HCEC 1CT (cell line): ENCODE measurements at places on chromosomes 16 and 17.

GRCh38 chr16:62977876-62978275 is 941.6 kb upstream of the CDH8 start:
- DNase-seq: no peak

DNA sequence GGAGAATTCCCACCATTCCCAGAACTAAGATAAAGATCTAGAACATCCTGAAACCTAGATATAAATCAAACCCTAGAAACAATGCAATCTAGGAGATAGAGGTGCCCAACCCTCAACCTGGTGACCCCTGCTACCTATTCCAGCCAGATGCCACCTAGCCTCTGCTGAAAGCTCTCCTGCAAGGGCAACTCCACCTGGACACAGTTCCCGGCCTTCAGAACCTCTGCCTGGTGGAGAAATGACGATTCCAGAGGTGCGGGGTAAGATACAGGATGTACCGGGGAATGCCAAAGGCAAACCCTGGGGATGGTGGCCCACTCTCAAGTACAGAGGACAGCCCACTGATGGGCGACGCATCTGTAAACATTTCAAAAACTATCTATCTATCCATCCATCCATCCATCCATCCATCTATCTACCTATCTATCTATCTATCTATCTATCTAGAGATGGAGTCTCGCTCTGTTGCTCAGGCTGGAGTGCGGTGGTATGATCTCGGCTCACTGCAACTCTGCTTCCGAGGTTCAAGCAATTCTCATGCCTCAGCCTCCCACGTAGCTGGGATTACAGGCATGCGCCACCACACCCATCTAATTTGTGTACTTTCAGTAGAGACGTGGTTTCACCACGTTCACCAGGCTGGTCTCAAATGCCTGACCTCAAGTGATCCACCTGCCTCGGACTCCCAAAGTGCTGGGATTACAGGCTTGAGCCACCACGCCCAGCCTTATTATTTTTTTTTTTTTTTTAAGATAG is 19.0 kb downstream of the MEAK7 start:
- no peak for DNase-seq

DNA sequence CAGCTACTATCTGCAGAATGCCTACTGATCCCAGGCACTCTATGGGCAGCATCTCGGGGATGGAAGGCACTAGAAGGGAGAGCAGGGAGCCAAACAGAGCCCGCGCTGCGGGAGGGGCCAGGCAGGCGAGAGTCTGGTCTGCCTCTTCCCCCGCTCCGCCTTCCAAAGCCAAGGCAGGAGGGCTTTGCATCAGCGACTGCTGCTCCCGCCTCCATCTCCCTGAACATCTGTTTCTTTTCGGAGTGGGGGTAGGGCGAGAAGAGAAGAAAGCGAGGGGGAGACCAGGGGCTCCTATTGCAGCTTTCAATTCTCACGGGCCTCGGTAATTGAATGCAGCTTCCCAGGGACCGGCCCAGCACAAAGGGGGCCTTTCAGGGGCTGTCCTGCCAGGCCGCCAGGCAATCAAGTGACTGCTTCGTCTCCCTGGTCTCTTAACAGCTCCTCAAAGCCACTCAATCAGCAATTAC is 31.4 kb upstream of the CDC42EP4 start:
- DNase-seq: peak; percentile 72

- DNase-seq: no peak
These were observed 374.3 kb upstream of the XYLT1 start for GRCh38 chr16:17845031-17845430.

DNA sequence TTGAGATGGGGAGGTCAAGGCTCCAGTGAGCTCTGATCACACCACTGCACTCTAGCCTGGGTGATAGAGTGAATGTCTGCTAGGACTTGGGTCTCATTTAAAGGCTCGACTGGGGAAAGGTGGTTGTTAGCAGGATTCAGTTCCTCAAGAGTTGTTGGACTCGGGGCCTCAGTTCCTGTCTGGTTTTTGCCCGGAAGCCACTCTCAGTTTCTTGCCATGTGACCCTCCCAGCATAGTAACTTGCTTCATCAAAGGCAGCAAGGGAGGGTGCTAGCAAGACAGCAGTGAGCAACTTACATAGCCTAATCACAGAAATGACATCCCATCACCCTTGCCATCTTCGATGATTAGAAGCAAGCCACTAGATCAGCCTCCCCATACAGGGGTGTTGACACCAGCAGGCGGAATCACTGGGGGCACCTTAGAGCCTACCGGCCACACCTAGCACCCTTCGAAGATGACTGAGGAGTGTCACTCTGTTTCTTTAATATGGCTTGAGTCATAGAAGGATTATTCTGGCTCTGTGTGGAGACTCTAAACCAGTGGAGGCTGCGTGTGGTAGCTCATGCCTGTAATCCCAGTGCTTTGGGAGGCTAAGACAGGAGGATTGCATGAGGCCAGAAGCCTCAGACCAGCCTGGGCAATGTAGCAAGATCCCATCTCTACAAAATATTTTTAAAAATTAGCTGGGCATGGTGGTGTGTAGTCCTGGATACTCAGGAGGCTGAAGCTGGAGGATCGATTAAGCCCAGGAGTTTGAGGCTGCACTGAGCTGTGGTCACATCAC is 13.2 kb upstream of the SCNN1B start:
- DNase-seq: no peak

DNA sequence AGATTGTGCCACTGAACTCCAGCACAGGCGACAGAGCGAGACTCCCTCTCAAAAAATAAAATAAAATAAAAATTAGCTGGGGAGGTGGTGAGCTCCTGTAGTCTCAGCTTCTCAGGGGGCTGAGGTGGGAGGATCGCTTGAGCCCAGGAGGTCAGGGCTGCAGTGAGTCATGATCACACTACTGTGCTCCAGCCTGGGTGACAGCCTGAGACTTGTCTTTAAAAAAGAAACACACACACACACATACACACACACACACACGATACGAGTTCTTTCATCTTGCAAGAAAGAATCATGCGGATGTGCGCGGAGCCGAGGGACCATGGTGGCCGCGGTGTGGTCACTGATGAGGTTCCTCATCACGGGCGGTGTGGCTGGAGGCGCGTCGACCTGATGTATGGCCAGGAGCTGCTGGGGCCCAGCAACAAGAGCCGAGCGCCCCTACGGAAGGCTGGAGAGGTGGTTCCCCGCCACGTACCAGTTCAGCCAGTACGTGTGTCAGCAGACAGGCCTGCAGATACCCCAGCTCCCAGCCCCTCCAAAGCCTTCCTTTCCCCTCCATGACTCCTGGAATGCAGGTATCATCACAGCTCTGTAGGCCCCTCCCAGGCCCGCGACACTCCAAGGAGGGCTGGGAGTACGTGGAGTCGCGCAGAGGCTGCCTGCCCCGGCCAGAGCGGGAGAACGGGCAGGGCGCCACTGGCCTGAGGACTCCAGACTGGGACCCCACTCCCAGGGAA is 20.7 kb downstream of the NXN start:
- DNase-seq: no peak

DNA sequence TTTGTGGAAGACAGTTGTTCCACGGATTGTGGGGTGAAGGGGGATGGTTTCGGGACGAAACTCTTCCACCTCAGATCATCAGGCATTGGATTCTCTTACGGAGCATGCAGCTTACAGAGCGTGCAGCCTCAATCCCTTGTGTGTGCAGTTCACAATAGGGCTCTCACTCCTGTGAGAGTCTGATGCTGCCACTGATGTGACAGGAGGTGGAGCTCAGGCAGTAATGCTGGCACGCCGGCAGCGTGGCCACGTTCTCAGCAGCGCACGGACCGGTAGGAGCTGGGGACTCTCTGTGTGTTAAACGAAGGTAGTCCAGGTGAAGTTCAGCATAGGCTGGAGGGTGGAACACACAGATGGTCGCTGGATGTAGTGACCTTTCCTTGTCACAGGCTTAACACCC is 37.8 kb downstream of the SEC14L1 start:
- DNase-seq: no peak

DNA sequence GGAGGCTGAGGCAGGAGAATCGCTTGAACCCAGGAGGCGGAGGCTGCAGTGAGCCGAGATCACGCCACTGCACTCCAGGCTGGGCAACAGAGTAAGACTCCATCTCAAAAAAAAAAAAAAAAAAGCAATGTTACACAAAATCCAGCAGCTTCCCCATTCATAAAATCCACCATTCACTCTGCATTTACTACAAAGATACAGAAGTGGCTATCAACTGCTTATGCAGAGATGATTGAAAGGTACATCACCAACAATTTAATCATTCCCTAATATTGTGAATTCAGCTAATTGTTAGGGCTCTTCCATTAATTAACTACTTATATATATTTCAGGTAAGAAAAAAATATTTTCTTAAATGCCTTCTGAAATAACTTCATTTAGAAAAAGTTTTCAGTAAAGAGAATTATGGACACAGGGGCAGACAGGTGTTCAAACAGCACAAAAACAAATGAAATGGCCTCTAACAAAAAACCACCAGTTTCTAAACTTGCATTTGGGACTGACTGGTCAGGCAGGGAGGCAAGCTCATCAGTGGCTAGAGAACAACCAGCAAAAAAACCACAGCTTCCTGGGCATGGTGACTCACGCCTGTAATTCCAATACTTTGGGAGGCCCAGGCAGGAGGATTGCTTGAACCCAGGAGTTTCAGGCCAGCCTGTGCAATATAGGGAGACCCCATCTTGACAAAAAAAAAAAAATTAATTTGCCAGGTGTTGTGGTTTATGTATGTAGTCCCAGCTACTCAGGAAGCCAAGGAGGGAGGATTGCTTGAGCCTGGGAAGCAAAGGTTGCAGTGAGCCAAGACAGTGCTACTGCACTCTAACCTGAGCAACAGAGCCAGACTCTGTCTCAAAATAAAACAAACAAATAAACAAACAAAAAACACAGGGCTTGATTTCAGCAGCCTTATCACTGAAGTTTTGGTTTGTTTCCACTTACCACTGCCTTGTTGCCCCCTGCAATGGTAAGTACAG is 26.3 kb downstream of the ERN1 start:
- peak; percentile 69 for DNase-seq

DNA sequence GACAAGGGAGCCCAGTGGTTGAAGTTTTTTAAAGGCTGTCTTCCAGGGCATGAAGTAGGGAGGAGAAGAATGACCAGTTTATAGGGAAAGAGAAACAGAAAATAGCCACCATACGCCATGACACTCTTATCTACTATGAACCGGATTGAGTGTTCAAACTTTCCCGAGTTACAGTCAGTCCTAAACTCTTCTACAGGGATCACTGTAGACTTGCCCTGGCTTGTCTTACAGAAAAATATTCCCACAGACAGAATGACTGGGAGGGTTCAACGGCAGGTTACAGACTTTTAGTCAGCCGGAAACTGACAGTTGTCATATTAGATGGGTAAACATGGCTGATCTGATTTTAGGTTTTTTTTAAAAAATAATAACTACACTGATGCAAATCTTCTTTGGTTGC is 662.5 kb upstream of the SOX9 start:
- no peak for DNase-seq

DNA sequence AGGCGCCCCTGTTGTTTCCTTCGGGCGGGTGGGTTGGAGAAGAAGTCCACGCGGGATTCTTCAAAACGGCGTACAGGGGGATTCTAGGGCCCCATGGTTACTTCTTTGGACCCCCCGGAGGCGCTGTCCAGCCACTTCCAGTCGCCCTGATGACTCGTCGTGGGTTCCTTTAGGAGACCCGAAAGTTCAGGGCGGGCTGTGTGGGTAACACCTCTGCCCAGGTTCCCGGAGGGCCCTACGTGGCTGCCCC is 716 bp upstream of the HIC1 start:
- no peak for DNase-seq

DNA sequence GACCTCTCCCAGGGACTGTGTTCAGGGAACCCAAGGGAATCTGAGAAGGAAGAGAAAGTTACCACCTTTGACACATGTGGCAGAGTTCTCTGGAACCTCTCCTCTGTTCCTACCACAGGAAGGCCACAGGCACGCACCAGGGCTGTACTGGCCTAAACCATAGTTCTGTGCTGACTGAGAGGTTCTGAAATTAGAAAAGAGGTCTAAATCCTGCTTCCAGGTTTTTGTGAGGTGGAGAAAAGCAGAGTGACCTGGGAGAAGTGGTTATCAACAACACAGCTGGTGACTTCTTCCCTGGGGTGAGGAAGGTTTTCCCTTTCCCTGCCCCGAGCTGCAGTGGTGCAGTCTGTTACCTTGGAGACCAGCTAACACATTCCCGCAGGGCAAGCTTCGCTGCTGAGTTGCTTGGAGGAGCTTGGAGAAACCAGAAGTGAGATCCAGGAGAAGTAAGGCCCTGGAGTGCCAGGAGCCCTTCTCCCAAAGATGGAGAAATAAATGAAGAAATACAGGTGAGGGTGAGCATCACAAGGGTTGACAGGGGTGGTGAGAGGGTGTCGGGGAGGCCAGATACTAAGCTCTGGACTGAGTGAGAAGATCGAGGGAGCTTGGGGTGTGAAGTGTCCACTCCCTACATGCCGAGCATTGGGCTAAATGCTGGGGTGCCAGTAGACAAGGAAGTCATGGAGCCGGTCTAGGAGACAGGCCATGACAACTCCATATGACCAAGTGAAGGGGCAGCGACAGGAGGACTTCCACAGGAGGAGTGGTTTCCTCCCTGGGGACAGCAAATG is at the start of gene VWA3A:
Gene VWA3A, plus strand, starts transcription at position 399 of the 791 bp plus-strand sequence. Its CDS starts 97 bp downstream, at position 496.
- peak; percentile 14 for DNase-seq

DNA sequence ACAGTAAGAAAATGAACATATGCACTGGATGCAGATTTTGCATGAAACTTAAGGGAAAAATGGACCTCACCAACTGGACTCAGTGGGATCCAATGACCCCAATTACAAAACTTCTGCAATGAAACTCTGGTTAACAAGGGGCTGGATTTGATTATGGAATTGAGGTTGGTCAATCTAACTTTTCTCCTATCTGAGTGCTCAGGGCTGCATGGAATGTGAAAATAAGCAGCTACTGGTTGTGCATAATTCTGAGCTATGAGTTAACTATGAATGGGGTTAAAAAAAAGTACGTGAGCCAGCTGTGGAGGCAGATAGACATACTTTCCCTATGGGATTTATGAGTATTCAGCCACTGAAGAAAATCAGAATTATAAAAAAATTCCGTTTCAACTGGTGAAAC is 9.2 kb downstream of the FAM20A start:
- no peak for DNase-seq

GRCh38 chr17:33049781-33050414 is 58.3 kb downstream of the SPACA3 start:
- DNase-seq: peak; percentile 42

- DNase-seq: no peak
These were observed 7.8 kb upstream of the CD300LF start for GRCh38 chr17:74720506-74720905.

GRCh38 chr17:8029121-8029520 is 9.7 kb upstream of the ALOX15B start:
- no peak for DNase-seq

GRCh38 chr16:26961459-26961858 is 105.3 kb upstream of the C16orf82 start:
- DNase-seq: no peak

GRCh38 chr16:13155377-13155776 is 254.0 kb downstream of the SHISA9 start:
- DNase-seq: no peak

GRCh38 chr16:67741118-67741517 is 22.0 kb upstream of the GFOD2 start:
- DNase-seq: no peak

GRCh38 chr16:63830061-63830460 is 1291.8 kb downstream of the CDH11 start:
- no peak for DNase-seq

GRCh38 chr17:3960764-3961163 is 3.5 kb downstream of the ATP2A3 start:
- DNase-seq: no peak

- no peak for DNase-seq
These were observed 56.0 kb downstream of the ABAT start for GRCh38 chr16:8730335-8730915.
